ENCODE measurements at places on chromosomes 3 and 15. TPM values are rescaled to one million over a fixed set of nuclear protein-coding genes. Genes with fewer than 3 reads are reported as not detected.

DNA sequence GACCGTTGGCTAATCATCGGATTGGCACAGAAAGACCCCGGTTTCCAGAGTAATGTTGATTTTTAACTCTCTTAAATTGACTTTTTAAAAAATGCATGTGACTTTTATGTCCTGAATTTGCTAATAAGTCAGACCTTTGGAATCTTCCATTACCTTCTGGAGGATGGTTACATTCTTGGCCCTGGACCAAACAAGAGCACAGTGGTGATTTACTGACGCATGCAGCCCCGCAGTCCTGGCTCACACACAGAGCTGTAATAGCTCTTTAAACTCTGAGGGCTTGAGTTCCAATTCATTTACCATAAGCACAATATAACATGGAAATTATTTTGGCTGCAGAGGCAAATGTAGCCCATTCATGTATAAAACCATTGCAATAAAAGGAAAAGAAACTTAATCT is 25.1 kb downstream of the SOX14 start:
- no peak for DNase-seq

- no peak for DNase-seq
Observed at GRCh38 chr3:135154186-135154585, 359.1 kb downstream of the EPHB1 start.

- no peak for DNase-seq
Observed at GRCh38 chr3:105195260-105195659, 171.4 kb upstream of the ALCAM start.

DNA sequence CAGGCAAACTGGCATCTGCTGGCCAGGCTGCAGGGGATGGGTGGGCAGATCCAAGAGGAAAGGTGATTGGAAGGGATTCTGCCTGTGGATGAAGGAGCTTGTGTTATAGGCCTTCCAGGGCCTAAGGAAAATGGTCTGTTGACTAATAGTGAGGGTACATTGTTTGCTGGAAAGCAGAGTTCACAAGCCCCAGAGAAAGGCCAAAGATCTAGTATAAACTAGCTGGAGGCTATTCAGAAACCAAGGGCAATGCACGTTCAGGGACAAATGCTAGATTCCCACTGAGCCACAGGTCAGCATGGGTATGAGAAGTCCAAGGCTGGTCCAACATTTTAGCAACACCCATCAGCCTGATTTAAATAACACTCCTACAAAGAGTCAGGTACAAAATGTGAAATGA is 74.7 kb downstream of the FBN1 start:
- DNase-seq: no peak

Gene ROBO1
- total RNA-seq: 182 TPM

DNA sequence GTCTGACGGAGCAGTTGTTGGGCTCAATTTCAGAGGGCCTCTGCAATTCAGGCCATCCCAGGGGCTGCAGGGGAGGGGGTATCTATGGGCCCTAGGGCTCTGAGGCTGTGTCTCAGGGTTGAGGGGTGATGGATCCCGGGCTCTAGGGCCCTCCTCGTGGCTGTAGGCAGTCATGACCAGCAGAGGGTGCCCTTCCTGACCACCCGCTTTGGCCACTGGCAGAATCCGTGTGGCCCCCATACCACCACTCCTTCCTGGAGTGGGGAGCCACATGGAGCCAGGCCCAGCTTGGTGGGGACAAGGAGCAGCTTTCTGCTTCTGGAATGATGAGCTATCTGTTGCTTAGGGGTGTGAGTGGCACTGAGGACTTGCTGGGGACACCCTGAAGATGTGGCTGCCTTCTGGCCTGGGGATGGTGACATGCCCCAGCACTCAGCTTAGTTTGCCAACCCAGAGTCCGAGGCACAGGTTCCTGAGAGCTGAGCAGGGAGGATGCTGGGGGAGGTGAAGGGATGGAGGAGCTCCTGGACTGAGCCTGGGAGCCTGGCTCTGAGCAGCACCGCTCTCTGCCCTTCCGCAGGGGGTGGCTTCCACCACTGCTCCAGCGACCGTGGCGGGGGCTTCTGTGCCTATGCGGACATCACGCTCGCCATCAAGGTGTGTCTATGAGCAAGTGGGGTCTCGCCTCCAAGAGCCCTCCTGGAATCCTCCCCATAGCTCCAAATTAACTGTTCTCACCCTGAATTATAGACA is 20.2 kb downstream of the HDAC11 start:
- DNase-seq: no peak

DNA sequence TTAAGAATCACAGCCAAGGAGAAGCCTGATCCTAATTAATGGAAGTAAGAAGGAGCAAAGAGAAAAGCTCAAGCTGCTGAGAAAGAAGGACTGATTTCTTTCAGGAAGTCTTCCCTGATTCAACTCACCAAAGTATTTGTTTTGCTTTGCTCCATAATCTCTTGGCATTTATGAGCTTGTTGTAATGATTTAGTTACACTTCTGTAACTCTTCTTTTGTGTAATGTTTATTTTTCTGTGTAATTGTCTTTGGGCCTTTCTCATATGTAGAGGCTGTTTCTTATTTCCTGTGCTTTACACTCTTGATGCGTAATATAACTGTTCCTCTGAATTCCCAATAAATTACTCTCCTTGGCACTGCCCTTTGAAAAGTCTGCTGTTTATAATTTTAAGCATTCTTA is 80.0 kb downstream of the COL6A5 start:
- DNase-seq: no peak

GRCh38 chr3:127694467-127695215 is 21.9 kb downstream of the ABTB1 start:
- no peak for DNase-seq

DNA sequence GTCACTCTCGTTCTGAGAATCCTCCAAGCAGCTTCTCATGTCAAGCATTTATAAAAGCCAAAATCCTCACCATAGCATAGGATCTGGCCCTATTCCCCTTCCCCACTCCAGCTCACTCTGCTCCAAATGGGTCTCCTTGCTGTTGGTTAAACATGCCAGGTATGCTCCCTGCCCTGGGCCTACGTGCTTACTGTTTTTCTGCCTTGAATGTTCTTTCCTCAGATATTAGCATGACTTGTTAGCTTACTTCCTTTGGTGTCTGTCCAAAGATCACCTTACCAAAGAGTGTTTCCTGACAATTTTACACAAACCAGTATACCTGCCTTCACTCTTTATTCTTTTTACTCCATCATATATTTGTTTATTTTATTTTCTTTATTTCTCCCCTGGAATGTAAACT is 33.1 kb upstream of the MYO5C start:
- DNase-seq: no peak

GRCh38 chr3:69219101-69219708 is 96.8 kb upstream of the LMOD3 start:
- DNase-seq: no peak

- DNase-seq: no peak
Observed at GRCh38 chr3:173870976-173871375, 473.4 kb downstream of the NLGN1 start.

Gene NCEH1
- 9.0 TPM for total RNA-seq

- no peak for DNase-seq
Observed at GRCh38 chr3:58217209-58217811, 6.5 kb upstream of the DNASE1L3 start.

DNA sequence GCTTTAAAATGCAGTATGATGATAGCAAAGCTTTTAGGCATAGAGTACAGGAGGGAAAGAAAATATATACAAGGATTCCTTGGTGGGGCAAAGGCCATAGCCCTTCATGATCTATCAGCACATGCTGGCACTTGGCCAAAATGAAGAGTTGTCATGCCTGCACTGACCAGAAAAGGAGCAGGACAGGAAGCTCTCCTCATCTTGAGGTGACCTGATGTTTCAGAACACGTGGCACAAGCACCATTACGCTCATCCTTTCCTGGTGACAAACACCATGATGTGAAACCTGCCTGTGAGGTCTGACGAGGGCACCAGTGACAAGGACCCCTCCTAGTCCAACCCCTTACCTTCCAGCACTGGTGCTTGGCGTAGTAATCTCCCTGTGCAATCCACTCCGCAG is 77.9 kb upstream of the DCLK3 start:
- no peak for DNase-seq

DNA sequence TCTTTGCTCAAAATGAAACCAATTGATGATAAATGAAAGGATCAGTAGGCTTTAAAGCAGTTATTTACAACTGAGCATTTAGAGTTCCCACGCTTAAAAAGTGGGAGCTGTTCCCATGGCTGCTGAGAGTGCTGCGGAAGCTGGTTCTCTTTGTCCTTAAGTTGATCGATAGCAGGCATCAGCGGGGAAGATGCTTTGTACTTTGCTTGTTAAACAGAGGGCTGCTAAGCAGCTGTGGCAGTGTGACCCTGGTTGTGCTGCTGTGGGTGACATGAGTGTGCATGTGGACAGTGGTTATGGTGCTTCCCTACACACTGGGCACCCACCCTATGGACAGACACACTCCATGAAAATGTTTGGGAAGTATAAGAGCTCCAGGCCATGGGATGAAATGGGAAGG is 96.3 kb downstream of the PTPRG start:
- DNase-seq: no peak

DNA sequence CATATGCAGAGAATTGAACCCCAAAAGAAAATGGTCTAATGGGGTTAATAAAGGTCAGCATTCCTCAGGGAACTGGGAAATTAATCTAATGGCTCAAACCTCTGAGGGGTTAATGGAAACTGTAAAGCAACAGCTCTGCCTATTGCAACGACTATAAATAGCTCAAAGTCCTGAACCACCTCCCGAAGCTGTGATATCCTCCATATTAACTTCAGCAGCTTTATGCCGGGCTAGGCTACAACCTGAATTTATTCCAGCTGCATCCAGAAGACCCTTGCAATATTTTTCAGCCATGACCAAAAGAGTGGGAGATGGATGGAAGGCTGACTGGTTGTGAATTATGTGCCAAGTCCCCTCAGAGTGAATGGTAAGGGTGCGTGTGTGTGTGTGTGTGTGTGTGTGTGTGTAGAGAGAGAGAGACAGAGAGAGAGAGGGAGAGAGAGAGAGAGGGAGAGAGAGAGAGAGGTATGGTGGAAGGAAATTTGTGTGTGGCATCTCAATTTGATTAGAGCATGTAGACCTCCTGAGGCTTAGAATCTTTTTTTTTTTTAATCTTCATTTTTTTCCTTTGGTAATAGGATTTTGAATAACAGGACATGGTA is 109.9 kb downstream of the PDCD6IP start:
- no peak for DNase-seq

- no peak for DNase-seq
Observed at GRCh38 chr15:90885432-90886290, 1.4 kb downstream of the FES start.

- no peak for DNase-seq
Observed at GRCh38 chr15:62124176-62124972, 40.7 kb downstream of the C2CD4B start.

Gene FBXO40
- not detected for total RNA-seq

DNA sequence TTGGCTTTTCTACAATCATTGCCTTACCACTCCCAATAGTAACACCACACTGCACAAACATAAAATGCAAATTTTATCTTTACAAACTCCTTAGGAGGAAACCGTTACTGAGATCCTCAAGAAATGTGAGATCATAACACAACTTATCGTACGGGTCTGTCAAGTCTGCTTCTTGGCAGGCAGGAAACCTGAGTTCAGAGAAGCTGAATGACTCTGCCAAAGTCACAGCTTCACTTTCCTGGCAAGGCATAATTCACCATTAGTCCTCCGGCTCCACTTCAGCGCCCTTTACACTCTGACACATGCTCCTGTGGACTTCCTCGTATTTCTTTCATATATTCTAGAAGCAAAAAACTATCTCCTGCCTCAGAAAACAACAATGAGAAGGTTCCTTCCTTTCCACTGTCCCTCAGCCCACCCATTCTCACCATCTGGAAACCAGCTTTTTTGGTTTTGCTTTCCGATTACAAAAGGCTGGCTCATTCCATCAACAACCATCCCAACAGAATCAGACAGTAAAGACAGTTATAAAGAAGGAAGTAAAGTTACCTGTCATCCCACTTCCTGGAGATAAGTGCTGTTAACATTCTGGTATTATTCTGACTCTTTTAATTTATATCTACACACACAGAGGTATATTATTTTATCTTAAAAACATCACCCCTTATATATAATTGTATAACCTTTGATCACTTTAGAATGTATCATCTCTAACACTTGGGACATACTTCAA is 223.4 kb downstream of the STT3B start:
- DNase-seq: no peak

- no peak for DNase-seq
Observed at GRCh38 chr15:45729141-45729540, 94.3 kb downstream of the SQOR start.

- no peak for DNase-seq
Observed at GRCh38 chr3:70315021-70315420, 2.6 kb upstream of the MDFIC2 start.

Gene GABRA5
- total RNA-seq: 0.67 TPM

GRCh38 chr3:19213603-19214220 is 65.4 kb downstream of the KCNH8 start:
- DNase-seq: no peak

GRCh38 chr15:72312605-72313447 is 7.1 kb downstream of the CELF6 start:
- DNase-seq: peak; percentile 67

Gene UPK1B
- 49.2 TPM for total RNA-seq

- DNase-seq: no peak
Observed at GRCh38 chr15:101669744-101670143, 17.6 kb upstream of the TM2D3 start.

Gene CPNE9
- 0.59 TPM for total RNA-seq

- no peak for DNase-seq
Observed at GRCh38 chr15:99997112-99997651, 263.9 kb upstream of the LYSMD4 start.

DNA sequence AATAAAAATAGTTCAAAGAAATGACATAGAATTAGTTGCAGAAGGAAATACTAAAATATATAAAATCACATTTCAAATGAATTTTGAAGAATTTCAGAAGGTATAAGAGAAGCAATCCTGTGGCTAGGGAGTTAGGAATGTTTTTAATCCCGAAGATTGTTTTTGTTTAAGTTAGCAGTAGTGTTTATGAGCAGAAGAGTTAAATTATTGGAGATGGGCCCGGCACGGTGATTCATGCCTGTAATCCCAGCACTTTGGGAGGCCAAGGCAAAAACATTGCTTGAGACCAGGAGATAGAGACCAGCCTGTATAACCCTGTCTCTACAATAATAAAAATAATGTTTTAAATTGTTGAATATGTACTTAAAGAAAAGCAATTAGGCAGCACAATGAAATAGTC is 432.5 kb downstream of the MFSD1 start:
- no peak for DNase-seq

Gene EFCAB12
- 6.0 TPM for total RNA-seq

Gene PTX3
- 1.7 TPM for total RNA-seq

DNA sequence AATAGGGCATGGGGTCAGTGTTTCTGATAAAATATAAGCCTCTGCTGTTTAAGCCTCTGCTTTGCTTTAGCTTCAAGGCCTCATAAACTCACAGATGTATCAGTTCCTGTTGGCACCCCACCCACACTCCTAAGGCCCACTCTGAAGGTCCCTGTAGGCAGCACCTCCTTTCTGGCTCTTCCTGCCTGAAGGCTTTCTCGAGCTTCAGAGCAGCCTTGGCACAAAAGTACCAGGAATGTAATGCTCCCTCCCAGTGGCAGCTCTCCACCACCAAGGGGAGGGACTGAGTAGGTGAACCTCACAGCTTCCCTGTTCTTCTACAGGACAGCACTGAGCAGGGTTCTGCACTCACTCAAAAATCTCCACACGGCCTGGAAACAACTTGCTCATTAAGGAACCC is 102.2 kb downstream of the ABHD5 start:
- no peak for DNase-seq

Measured in type B pancreatic cell (in vitro differentiated cells).